ENCODE measurements at places on chromosomes 13 and 19. TPM values are rescaled to one million over a fixed set of nuclear protein-coding genes. Genes with fewer than 3 reads are reported as not detected.

The FAM32A gene
- polyA plus RNA-seq: 142 TPM

The NCR1 gene
- not detected for polyA plus RNA-seq

The ZNF628 gene
- 5.7 TPM for polyA plus RNA-seq

The CYP2F1 gene
- 0.41 TPM for polyA plus RNA-seq

The ADAT3 gene
- 7.9 TPM for polyA plus RNA-seq

The RINL gene
- 28.2 TPM for polyA plus RNA-seq

The METTL21C gene
- polyA plus RNA-seq: 0.24 TPM

The ZNF567 gene
- polyA plus RNA-seq: 8.2 TPM

The ZNF563 gene
- polyA plus RNA-seq: 2.4 TPM

Data from spinal cord (tissue), 10 donors.